ENCODE measurements at places on chromosomes 1 and 21.

- DNase-seq: no peak
Measured at GRCh38 chr1:103859721-103860120, 110.0 kb downstream of the AMY1C start.

DNA sequence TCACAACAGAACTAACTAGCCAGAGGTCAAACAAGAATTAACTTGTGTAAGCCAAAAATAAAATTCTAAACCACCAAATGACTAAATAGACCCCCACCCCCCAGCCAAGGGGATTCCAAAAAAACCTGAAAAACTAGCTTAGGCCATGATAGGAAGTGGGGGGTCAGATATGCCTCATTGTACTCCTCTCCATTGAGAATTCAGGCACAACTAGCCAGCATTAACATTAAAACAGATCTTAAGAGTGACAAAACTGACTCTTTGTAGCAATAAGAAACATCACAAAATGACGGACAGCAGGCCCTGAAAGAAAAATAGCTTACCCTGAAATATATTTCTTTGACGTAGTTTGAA lies 103.0 kb upstream of the ETV3 start:
- DNase-seq: no peak

DNA sequence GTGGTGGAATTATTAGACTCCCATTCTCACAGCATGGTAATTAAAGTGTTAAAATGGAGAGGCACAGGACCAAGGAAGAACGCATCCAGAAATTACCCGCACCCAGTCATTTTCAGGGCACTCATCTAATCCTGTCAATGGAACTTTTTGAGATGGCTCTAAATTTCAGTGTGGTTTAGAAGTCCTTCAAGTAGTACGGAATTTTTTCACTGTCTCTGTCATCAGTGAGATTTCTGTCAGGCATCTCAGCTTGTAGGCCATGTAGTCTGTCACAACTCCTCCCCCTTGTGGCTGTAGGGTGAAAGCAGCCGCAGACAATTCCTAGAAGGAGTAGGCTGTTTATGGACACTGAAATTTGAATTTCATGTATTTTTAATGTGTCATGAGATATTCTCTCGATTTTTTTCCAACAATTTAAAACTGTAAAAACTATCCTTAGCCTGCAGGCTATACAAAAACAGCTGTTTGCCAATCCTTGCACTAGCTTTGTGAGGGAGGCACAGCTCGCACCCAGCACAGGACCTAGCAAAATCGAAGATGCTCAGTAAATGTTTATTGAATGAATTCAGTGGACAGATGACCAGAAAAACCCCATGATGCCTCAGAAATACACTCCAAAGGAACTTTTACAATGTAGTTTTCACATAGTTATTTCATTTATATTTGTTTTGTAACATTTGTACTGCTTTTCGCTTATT lies 6.6 kb upstream of the NUP133 start:
- DNase-seq: peak; percentile 50

DNA sequence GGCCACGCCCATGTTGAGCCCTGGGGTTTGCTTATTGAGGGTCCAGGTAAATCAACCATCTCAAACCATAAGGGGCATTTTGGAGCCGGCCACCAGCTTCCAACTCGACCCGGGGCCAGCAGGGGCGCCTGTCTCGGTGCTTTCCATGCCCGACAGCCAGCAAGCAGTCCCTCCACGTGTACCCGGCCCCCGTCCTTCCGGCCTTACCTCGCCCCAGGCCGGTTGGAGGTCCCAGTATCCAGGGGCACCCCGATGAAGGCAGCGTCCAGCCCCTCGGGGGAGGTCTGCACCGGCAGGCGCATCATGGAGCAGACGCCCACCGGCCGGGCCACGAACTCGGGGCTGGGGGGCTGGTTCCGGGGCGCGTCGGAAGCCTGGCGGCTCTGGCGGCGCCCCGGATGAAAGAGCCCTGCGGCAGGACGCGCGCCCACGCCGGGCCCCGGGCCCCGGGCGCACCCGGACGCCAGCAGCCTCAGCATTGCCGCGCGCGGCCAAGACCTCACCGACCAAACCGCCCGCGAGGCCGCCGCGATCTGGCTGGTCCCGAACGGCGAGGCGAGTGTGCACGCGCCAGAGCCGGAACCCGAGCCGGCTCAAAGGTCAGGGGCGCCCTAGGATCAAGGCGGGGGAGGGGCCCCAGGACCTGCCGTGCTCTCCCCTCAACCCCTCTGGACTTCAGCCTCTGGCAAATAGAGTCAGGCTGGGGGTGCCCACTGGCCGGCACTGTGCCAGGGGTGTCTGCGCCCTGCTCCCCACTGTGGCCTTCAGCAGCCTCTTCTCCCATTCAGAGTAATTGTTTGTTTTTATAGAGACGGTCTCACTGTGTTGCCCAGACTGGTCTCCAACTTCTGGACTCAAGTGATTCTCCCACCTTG lies at the start of gene AGMAT:
Gene AGMAT (minus strand): TSS at position 563 of the 875 bp plus-strand sequence. CDS start 84 bp downstream, at position 479.
- DNase-seq: peak; percentile 64

GRCh38 chr1:31715873-31716220 lies 12.0 kb upstream of the COL16A1 start:
- DNase-seq: no peak

DNA sequence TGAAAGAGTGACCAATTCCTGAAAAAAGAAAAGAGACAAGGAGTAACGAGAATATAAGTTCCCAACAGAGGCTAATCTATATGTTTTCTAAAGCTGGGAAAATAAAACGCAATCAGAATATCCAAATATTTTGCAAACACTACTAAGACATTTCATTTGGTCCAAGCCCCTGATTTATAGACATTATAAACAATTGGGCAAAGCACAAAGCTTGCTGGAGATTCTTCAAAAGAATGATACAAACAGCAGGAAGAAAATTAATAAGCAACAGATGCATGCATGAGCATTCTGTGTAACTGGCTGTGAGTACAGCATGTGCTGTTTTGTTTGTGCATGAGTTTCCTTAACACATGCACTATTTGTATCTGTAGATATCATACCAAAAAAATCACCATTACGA lies 552.9 kb downstream of the LTN1 start:
- DNase-seq: no peak

DNA sequence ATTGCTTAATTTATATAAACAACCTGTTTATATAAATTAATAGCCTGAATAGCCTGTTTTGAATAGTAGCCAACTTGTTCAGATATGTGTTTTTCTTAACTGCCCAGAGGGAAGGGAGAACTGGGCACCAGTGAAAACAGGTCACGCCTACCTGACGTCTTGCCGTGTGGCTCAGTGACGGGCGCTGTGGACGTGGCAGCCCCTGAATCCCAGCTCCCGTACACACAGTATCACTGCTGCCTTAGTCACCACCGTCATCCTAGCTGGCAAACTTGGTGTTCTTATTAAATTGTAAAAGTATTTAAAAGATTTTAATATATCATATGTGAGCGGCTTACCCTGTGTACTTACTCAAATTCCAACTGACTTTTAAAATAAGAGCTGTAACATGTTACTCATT lies 35.4 kb upstream of the TRAPPC10 start:
- DNase-seq: no peak

DNA sequence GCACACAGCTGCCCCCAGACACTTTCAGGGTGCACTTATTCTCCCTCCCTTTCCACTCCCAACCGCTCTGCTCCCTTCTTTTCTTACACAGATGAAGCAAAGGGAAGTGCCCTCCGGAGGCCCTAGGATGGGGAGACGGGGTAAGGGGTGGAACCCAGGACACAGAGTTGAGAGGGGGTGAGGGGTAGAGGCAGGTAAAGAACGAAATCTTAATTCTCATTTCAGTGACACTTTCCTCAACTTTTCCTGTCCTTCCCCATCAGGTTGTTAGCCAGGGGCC lies 12.8 kb downstream of the PLEKHO1 start:
- no peak for DNase-seq

DNA sequence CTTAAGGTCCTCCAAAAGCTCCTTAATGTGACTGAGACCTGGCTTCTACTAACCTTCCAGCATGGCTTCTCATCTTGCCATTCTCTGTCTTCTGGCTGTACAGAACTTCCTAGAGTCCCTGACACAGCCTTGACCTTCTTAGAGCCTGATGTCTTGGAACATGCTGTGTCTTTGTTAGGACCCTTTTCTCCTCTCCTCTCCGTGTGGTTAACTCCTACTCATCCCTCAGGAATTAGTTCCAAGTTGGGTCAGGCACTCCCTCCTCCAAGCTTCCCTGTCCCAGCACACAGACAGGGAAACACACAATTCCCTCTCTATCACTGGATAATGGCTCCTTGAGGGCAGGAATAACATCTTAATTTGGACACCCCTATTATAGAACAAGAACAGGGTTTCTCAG lies 275.4 kb upstream of the USP24 start:
- no peak for DNase-seq

- DNase-seq: no peak
Measured at GRCh38 chr1:154440036-154440804, 35.1 kb downstream of the IL6R start.

- DNase-seq: no peak
Measured at GRCh38 chr1:65694126-65694525, 98.6 kb upstream of the PDE4B start.

DNA sequence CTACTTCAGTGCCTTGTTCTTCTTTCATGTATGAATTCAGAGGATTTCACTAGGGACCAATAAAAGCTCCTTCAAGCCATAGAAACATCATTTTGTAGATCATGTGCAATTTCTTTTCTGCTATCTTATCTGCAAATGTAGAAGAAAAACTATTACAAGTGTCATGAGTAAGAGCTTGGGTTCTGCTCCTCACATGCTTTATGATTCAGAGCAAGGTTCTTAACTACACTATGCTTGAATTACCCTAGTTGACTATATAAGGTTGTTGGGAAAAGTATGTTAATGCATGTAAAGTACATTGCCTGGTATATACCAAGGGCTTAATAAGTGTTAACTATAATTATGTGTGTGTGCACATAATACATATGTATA lies 91.4 kb upstream of the S1PR1 start:
- no peak for DNase-seq

GRCh38 chr1:244113532-244114320 lies 62.6 kb downstream of the ZBTB18 start:
- DNase-seq: no peak

GRCh38 chr1:115210302-115210711 lies 121.0 kb upstream of the TSPAN2 start:
- DNase-seq: no peak

GRCh38 chr1:8563944-8564537 lies 246.1 kb downstream of the SLC45A1 start:
- no peak for DNase-seq

DNA sequence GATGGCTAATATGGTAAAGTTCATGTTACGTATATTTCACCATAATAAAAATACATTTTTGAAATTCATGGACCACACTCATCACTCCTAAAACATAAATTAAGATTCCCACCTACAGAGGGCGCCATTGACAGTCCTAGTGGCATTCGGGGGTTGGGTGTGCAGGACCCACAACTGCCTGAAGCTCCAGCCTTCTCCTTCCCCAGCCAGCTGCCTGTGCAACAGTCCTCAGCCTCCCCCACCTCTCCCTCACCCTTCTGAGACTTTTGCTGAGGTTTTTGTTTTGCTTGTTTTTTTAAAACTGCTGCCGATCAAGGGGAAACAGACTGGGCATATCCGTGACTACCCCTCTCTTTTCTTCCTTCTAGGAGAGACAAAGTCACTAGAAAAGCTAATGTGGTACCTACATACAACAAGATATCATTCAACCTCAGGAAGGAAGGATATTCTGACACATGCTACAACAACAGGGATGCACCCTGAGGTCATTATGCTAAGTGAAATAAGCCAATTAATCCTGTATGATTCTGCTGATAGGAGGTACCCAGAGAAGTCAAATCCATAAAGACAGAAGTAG lies 9.2 kb upstream of the EVA1C start:
- DNase-seq: no peak

DNA sequence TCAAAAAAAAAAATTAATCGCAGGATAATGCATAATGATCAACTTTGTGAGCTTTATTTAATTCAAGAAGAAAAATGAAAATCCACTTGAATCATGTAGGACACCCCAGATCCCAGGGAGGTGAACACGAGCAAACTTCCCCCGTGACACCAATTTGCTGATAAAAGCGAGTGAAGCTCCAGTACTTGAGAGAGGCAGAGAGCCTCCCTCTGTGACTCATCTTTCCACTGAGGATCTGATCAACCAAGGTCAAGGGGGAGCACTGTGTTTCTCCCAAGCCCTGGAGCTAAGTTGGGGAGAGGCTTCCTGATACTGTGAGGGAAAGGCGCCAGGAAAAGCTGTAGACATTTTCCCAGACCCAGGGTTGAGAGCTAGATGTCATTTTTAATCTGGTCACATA lies 160.9 kb downstream of the SLC44A5 start:
- no peak for DNase-seq

GRCh38 chr1:12148160-12148957 lies 18.4 kb upstream of the TNFRSF1B start:
- DNase-seq: no peak

DNA sequence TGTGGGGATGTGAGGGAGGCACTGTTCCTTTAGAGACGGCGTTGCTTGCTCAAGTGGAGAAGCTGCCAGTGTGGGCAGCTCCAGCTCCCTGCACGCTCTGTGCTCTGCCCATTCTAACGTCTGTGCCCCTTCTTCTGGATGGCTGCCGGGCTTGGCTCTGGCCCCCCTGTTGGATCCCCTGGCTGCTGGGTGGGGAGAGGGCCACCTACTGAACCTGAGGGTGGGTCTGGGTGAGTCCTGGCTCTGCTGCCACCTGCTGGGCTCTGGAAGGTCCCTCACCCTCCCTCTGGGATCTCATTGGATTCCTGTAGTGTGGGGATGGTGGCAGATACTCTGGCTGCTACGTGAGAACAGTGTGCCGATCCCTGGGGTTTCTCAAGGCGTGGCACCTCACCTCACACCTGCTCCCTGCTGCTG lies 5.0 kb downstream of the PFKL start:
- DNase-seq: peak; percentile 42

DNA sequence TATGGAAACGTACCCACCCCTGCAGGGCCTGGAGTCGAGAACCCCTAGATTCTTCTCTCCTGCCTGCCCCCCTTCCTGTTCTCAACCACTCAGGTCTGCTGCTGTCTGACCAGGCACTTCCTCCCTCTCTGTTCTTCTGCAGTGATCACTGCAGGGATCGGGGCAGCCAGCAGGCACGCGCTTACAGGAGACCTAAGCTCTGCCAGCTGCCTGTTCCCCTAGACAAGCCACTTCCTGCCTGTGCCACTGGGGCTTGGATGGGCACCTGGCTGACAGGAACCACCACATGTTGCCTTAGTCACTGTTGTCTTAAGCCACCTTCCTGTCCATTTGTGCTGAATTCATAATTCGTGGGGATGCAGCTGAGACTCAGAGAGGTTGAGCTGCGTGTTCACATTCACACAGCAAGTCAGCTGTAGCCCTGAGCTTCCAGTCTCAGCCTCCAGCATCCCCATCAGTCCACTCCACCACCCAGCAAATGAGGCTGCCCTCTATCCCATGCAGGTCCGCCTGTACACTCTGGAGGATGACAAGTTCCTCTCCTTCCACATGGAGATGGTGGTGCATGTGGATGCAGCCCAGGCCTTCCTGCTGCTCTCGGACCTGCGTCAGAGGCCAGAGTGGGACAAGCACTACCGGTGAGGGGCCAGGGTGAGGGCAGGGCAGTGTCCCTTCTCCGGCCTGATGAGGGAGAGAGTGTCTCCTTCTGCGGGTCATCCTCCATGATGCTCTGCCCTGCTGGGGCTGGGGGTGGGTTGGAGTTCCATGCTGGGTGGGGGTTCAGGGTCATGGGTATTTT lies 18.6 kb downstream of the FAM151A start:
- no peak for DNase-seq

GRCh38 chr1:197633447-197634078 lies 141.7 kb downstream of the DENND1B start:
- DNase-seq: no peak

GRCh38 chr1:57340334-57341070 lies 83.4 kb downstream of the DAB1 start:
- DNase-seq: no peak

All from activated naive CD4-positive, alpha-beta T cell treated with anti-CD3 and anti-CD28 coated beads, Interleukin-2, amount 50 U/mL, for 72 hours (primary cell).